ENCODE measurements at places on chromosomes 1 and 21. TPM values are rescaled to one million over a fixed set of nuclear protein-coding genes. Genes with fewer than 3 reads are reported as not detected.

GRCh38 chr1:110870721-110871388 lies 2.1 kb upstream of the CD53 start:
- no peak overlapping the region for H3K4me3 ChIP-seq
- DNase-seq: peak; percentile 11
- H3K36me3 ChIP-seq: no peaks in the 10 kb centered on the region
- peaks cover 10% of the 10 kb centered on the region for H3K4me1 ChIP-seq
- no peaks in the 10 kb centered on the region for H3K27me3 ChIP-seq

The ARHGEF10L gene
- 46.8 TPM for total RNA-seq

The LAD1 gene
- 17.6 TPM for total RNA-seq

The RNU1-1 gene
- total RNA-seq: under 0.01 TPM
